ENCODE measurements at places on chromosomes 3 and 15. TPM values are rescaled to one million over a fixed set of nuclear protein-coding genes. Genes with fewer than 3 reads are reported as not detected.

- no peak for DNase-seq
Observed at GRCh38 chr15:100531204-100531603, 2.5 kb upstream of the CERS3 start.

- DNase-seq, result no peak
Observed at GRCh38 chr3:183310936-183311335, 57.9 kb downstream of the B3GNT5 start.

GRCh38 chr3:177206936-177207335 lies 9.7 kb upstream of the TBL1XR1 start:
- DNase-seq, result no peak

DNA sequence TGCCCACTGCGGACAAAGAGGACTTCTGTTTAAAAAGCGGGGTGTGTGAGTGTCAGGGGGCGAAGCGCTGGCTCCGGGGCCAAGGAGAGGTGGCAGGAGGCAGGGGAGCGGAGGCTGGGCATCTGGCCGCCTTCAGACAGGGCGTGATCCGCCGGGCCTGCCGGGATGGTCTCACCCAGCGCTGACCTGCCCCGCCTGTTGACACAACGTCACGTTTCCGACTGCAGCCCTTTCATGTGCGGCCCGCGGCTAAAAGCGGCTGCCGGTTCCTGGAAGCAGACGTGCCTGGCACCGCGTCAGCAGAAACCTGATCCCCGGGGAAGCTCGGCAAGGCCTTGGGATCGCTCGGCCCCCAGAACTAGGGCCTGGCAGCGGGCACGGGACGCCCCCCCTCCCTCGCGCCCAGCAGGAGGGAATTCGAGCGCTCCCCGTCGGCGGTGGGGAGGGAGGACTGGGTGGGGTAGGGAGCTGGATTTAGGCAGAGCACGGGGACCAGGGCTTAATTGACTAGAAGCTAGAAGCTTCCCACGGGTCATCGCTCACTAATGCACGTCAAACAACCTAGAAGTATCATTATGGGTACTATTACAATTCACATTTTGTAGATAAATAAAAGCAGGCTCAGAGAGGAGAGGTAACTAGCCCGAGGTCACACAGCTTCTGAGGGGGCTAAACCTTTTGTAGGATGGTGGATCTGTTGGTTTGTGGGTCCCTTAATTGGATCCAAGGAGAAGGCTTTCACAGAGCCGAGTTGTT lies 7.7 kb downstream of the BHLHE40 start:
- DNase-seq, result peak; percentile 97

Gene PARP15
- 74.7 TPM for total RNA-seq

DNA sequence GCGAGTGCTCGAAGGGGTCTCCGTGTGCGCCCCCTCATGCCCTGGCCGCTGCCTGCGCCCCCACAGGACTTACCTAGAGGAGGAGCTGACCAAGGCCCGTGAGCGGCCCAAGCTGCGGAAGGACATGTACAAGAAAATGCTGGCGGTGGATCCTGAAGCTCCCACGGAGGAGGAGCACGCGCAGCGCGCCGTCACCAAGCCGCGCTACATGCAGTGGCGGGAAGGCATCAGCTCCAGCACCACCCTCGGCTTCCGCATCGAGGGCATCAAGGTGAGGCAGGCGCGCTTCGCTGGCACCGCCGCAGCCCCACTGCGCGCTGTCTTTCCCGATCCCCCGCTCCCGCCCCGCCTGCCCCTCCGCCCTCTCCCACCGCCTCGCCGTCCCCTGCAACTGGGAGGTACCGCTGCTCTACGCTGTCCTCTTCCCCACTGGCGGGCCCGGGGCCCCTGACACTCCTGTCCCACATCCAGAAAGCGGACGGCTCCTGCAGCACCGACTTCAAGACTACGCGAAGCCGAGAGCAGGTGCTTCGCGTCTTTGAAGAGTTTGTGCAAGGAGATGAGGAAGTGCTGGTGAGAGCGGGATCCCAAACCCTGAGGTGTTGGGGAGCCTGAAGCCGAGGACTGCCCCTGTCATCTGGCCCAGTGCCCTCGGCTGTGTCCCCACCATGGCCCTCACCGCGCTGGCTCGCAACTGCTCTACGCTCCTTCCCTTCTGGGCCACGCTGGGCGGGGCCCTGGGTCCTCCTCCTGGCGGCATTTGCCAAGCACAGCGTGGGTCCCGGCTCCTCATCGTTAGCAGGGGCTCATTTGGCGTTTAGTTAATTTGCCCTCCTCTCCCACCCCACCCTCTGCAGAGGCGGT lies 8.5 kb downstream of the ITPKA start:
- DNase-seq, result peak; percentile 86

Gene TMCO5A
- not detected for total RNA-seq

DNA sequence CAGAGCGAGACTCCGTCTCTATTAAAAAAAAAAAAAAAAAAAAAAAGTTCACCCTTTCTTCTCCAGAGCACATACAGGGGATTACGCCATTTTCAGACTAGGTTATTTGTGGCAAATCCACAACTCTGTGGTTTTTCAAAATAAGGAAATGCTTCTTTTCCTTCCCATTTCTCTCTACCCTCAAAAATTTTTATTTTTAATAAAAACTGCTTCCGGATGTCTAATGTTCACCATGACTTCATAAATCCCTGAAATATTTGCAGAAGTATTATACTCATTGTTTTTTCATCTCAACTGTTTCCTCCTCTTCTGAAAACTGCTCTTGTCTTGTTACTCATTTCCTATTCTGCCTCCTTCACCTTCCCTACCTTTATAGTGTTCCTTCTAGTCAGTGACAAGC lies 45.0 kb upstream of the SLC12A8 start:
- DNase-seq, result no peak

GRCh38 chr3:14378415-14378814 lies 24.0 kb upstream of the SLC6A6 start:
- DNase-seq, result no peak

- no peak for DNase-seq
Observed at GRCh38 chr3:170196833-170197232, 15.3 kb upstream of the PHC3 start.

GRCh38 chr3:136852180-136852579 lies 9.8 kb upstream of the NCK1 start:
- DNase-seq, result no peak

Gene CCRL2
- 21.7 TPM for total RNA-seq

DNA sequence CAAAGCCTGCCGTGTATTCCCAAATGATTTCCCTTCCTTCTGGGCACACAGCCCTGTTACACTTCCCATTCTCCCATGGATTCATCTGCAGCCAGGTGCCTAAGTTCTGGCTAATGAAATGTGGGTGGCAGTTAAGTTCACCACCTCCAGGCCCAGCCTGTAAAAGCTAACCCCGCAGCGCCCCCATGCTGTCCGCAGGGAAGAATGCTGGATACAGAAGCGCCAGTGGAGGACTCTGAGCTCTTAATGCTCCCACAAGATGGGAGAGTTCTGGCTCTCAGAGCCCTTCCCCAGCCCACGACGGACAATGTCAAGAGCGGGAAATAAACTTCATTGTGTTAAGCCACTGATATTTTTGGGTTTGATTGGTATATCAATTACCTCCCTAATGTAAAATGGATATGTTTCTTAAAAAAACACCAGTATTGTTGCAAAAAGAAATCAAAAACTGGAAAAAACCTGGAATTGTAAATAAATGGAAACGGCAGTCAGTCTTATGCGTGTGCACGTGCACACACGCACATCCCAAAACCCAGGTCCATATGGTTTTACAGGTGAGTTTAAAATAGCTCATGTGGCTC lies 37.7 kb upstream of the FGD5 start:
- peak; percentile 87 for DNase-seq

Gene BLM
- 8.1 TPM for total RNA-seq

Gene PTH1R
- total RNA-seq, result 10.1 TPM

Gene FAM174B
- 8.5 TPM for total RNA-seq

- no peak for DNase-seq
Observed at GRCh38 chr3:160001148-160001760, 12.6 kb downstream of the IL12A start.

DNA sequence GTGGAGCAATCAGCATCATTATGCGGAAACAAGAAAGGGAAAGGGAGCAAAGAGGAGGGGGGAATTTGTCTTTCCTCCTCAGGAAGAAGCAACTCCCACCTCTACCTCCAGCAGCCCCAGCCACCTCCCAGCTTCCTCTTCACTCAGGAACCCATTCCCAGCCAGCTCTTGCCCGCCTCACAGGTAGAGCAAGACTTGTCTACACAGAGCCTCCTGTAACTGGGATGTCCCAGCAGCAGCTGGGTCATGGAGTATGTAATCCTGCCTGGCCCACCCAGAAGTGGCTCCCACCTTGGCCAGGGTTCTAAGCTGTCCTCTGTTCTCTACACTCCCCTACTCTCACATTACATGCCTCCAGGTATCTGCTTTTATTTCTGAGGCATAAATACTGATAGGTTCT lies 14.0 kb downstream of the IGDCC3 start:
- peak; percentile 18 for DNase-seq

Gene PSTPIP1
- total RNA-seq, result 85.4 TPM

Gene PCLAF
- total RNA-seq, result 1.8 TPM

DNA sequence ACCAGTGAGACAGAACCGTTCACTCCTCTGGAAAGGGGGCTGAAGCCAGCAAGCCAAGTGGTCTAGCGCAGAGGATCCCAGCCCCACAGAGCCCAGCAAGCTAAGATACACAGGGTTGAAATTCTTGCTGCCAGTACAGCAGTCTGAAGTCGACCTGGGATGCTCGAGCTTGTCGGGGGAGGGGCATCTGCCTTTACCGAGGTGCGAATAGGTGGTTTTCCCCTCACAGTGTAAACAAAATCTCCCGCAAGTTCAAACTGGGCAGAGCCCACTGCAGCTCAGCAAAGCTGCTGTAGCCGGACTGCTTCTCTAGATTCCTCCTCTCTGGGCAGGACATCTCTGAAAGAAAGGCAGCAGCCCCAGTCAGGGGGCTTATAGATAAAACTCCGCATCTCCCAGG lies 11.4 kb downstream of the CEP97 start:
- DNase-seq, result no peak

Gene ATP8B4
- 26.3 TPM for total RNA-seq

Gene POLQ
- total RNA-seq, result 0.76 TPM

Gene TKT
- 277 TPM for total RNA-seq

Gene CLDN16
- total RNA-seq, result not detected

GRCh38 chr15:83973816-83974215 lies 261.8 kb upstream of the GOLGA6L4 start:
- DNase-seq, result no peak

Gene FAM3D
- total RNA-seq, result not detected

DNA sequence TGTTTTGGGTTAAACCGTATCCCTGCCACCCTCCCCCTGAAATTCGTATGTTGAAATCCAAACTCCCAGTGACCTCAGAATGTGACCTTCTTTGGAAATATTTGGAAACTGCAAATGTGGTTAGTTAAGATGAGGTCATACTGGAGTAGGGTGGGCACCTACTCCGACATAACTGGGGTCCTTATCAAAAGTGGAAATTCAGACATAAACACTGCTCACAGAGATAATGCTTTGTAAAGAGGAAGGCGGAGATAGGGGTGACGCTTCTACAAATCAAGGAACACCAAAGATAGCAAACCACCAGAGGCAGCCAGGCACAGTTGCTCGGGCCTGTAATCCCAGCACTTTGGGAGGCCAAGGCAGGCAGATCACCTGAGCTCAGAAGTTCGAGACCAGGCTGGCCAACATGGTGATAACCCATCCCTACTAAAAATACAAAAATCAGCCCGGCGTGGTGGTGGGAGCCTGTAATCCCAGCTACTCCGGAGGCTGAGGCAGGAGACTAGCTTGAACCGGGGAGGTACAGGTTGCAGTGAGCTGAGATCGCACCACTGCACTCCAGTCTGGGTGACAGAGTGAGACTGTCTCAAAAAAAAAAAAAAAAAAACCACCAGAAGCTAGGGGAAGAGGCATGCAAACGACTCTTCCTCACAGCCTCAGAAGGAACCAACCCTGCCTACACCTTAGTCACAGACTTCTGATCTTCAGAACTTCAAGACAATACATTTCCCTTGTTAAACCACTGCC lies 51.1 kb upstream of the CHD2 start:
- no peak for DNase-seq

GRCh38 chr3:142724682-142725356 lies 985 bp downstream of the TRPC1 start:
- peak; percentile 78 for DNase-seq

Gene GCSAM
- 12.5 TPM for total RNA-seq

DNA sequence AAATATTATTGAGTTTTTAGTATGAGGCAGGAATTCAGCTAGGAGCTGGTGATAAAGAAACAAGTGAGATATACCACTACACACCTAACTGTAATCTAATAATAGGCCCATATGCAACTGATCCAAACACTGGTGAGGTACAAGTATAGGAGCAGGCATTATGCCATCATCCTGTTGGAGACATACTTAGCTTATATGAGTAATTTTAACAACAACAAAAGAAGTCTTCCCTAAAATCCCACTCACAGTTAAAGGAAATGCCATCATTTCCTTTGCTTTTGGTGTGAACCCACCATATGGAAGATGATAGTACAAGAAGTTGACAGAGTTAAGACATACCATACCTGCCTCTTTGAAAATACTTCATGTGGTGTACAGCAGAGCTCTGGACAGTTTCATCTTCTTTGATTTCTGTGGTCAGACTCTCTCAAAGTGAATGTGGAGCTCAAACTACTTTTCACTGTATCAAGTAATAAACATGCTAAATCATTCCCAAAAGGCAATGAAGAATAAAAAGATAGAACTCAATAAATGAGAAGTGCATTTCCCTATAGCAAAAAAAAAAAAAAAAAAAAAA lies 85.5 kb downstream of the CD200R1L start:
- no peak for DNase-seq

Data from spleen (tissue), 13 donors.